Erythroblast (primary cell): ENCODE measurements at places on chromosomes 3 and 15.
A peak's percentile ranks its signal among the peaks of the same experiment; 100 is the strongest.

- peak; percentile 40 for DNase-seq
Measured at GRCh38 chr3:19937459-19938294, 3.7 kb upstream of the EFHB start.

DNA sequence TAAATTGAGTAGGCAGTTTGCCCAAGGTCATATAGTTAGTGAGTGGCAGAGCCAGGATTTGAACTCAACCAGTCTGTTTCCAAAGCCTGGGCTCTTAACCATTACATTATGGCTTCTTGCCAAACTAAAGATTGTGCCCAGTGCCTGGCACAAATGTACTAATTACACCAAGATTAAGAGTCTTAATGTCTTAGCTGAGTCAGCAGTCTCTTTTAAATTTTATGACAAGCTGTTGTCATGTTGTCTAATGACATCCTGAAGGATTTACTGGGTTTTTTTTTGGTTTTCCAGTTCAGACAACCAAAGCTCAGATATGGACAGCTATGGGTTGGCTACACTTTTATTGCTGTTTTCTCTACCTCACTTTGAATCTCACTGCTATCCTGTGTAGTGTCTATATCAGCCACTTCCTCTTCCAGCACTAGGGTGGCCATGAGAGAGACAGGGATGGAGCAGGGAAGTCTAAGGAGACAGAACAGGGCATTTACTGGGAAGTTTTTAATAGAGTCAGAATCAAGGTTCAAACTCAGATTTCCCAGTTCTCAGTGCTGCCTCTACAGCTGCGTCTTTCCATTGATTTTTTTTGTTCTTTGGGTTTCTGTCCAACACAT, 10.5 kb downstream of the FBXL2 start:
- DNase-seq = no peak

GRCh38 chr3:56830884-56831283, 29.1 kb upstream of the ARHGEF3 start:
- no peak for DNase-seq

DNA sequence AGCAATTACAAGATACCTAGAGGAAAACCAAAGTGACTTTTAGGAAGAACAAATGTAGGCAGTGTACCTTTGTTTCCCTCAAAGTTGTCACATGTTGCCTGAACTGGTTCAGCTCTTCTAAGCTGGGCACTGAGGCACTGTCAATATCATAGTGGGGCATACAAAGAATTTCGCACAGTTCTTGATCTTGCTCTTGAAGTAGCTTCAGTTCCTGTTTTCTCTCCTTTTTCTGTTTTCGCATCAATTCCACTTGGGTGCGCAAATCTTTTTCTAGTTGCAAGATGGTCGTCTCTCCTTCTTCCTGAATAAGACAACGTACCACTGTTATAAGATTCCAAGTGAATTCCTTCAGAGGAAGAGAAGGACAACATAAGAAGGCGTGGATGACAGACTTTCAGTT, 12.7 kb downstream of the PRC1 start:
- no peak for DNase-seq

- DNase-seq = no peak
Measured at GRCh38 chr3:104846270-104846669, 520.4 kb upstream of the ALCAM start.

DNA sequence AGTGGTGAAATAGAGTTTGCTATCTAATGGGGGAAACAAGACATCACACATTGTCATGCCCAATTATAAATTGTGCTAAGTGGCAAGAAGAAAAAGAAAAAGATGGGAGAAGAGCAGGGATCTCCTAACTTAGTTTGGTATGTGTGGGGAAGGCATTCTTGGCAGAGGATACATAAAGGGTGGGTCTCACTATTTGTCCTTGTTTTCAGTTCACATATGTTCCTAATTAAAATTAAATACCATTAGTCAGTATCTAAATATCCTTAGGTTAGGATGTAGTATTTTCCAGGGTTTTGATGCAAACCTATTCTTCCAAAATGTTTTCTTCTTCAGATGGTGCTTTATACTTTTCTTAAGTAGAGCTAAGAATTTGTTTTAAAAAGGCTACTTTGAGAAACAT, 173.7 kb downstream of the B3GALNT1 start:
- DNase-seq = no peak

- DNase-seq = no peak
Measured at GRCh38 chr15:90624278-90624981, 92.7 kb upstream of the BLM start.

GRCh38 chr3:45537970-45538640, 56.4 kb upstream of the LIMD1 start:
- no peak for DNase-seq

DNA sequence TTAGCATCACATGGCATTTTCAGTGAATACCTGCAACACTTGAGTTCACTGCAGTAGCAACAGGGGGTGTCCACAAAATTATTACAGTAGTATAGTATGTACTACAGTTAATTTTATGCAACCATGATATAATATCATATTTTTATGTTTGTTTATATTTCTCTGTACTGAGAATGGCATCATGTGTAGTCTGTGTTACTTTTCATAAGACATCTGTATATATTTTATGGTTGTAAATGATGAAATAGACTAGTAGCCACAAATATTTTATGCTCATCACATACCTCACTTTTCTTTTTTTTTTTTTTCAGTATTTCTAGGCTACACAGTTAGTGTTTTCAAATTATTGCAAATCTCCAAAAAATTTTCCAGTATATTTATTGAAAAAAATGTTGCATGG, 22.4 kb downstream of the PHLDB2 start:
- no peak for DNase-seq

- no peak for DNase-seq
Measured at GRCh38 chr3:114741066-114741465, 406.0 kb downstream of the ZBTB20 start.

DNA sequence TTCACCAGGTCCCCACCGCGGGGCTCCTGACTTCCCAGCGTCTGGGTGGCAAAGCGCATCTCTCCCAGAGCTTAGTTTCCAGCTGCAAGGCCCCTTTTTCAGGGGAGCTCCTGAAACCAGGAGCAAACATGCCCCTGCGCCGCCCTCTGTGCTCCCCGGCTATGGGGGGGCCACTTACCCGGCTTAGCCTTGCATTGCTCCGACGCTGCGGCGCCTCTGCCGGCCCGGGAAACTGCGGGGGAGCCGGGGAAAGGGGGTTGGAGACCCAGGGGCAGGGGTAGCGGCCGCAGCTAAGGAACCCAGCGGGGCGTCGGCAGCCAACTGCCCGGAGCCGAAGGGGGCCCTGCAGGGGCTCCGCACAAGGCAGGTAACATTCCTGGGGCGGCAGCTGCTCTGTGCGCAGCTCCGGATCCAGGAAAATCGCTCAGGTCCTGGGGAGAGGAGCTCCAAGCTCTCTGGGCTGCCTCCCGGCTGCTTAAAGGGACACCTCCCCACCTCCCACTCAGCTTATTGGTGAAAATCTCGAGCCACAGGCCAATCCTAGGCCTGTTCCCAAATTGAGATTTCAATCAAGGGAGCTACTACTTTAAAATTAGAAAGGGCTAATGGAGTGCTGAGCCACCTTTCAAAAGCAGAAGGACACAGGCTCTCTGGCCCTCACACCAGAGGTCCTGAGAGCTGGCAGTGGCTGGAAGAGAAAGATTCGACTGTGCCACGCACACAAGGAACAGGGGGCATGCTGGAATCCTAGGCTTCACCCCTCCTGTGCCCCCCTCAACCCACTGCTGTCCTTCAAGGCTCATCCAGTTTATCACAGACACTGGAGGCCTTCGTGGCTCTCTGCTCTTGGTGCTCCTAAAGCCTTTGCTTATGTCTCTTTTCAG, 42.7 kb upstream of the PRICKLE2 start:
- no peak for DNase-seq

- peak; percentile 6 for DNase-seq
Measured at GRCh38 chr3:119257654-119258410, 17.2 kb upstream of the B4GALT4 start.

- no peak for DNase-seq
Measured at GRCh38 chr3:46930945-46931403, 45.6 kb downstream of the CCDC12 start.

DNA sequence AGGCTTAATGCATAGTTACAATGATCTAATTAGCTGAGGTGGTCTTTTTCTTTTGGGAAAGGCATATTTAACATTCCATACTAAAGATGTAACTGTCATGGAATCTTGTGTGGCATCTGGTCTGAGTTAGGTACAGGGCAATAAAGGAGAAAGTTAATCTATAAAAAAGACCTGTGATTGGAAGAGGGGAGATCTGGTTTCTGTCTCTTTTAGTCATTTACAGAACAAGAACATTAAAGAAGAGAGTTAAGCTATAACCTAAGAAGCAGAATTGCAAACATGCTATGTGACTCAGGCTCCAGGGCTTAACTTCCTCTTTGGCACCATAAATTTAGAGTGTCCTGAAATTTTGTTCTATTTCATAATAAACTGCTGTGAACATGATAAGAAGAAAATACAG, 47.2 kb upstream of the MME start:
- no peak for DNase-seq

DNA sequence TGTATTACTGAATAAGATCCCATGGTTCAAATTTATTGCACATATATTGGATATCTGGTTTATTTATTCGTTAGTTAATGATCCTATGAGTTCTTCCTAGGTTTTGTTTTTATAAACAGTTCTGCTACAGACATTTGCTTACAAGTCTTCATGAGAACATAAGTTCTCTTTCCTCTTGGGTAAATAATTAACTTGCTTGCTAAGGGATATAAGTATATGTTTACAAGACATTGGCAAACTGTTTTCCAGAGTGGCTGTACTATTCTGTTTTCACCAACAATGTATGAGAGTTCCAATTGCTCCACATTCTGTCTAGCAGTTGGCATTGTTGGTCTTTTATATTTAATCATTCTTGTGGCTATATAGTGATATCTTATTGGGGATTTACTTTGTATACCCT, 341.8 kb upstream of the GBE1 start:
- no peak for DNase-seq

DNA sequence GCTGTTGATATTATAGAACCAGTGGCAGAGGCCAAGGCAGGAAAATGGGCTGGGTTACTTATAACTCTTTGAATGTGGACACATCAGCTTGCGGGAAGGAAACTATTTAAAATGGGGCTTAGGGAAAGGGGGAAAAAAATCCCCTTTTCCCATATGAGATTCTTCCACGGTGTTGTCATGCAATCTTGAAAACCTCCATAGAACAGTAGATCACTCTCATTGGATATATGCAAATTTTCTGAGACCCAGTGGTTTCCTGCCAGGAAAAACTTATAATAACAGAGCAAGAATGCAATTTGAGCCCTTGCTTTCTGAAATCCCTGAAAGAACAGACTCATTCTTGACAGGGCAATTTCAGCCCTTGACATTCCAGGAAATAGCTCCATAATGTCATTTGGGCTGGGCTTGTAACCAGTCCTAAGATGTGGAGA, 31.1 kb downstream of the TMEM212 start:
- DNase-seq = no peak

DNA sequence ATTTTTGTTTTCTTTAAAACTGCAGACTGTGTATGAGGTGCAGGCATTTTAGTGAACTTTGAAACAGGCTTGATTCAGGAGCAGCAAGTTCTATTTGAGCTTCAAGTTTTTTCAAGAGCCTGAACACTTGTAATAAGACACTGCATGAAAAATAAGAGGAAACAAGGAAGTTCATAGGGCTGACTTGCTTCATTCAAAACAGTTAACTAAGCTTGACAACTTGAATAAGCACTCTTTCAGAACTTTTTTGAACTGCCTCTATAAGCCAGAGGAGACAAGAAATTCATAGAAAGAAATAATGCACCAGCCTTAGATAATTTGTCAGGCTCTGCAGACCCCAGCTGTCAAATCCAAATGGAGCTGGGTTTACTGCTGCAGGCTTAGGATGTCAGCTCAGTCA, 130.2 kb downstream of the SSR3 start:
- DNase-seq = no peak

DNA sequence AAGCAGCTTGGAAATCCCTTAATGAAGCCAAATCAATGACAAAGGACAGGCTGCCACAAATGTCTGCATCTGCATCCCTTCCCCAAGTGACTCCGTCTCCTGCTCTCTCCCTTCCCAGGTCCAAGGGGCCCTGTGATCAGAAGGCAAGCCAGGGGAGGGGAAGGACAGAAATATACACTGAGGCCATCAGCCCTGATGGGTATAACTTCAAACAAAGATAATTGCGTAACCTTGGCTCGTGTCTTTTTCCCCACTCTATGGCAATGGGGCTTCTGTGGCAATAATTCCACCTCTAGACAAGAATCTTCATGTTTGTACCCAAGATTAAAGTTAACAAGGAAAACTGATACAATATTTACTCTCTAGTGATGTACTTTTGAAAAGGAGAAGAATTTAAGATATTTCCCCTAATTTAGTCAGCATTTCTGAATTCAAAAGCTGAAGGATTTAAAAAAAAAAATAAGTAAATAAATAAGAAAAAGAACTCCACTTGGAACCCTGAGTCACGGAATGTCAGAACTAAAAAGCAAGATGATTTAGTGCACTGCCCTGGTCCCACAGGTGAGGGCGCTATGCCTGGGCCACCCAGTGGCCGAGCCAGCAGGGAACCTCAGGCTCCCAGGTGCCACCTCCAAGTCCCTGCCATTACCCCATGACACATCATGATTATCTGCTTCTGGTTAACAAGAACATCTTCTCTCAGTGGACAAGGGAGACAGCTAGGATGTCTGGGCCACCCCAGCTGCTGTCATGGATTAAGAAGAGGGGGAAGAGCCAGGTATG, 154.5 kb downstream of the STT3B start:
- DNase-seq = no peak

- no peak for DNase-seq
Measured at GRCh38 chr3:153866901-153867300, 254.3 kb upstream of the ARHGEF26 start.

- no peak for DNase-seq
Measured at GRCh38 chr3:28132941-28133340, 108.5 kb upstream of the CMC1 start.

- no peak for DNase-seq
Measured at GRCh38 chr3:59422312-59422711, 372.5 kb upstream of the CFAP20DC start.

- DNase-seq = no peak
Measured at GRCh38 chr3:46277476-46277875, 35.2 kb downstream of the CCR3 start.

DNA sequence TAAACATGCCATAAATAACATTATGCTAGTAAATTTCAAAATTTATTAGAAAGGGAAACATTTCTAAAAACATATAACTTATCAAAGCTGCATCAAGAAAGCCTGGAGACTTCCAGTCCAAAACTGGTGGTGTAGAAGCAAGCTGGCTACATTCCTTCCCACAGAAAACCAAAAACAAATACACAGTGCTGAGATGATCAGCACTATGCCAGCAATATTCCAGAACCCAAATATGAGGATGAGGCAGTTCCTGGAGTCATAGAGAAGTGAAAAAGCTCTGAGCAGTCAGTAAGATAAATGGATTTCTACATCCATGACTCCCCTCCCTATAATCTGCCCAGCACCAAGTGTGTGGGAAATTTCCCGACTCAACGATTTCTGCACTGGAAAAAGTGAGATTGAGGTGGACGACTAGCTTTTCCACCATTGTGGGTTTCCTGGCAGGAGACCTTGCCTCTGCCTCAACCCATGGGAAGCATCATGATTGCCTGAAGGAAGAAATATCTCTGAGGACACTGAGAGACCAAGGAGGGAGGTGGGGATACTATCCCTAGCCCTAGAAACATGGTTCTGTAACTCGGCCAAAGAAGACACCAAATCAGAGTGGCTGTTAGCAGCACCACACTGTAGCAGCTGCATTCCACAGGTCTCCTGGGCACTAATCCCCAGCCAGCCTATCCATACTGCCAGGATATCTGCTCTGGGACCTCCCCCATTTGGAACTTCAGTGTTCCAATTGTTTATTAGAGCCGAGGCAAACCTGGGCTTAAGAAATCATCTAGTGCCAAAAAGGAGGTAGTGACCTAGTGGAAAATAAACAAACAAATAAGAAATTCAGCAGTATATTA, 11.8 kb upstream of the CLN6 start:
- no peak for DNase-seq

- DNase-seq = no peak
Measured at GRCh38 chr15:85979929-85980328, 99.7 kb upstream of the AGBL1 start.
